Stimulated activated CD4-positive, alpha-beta T cell treated with anti-CD3 and anti-CD28 coated beads, Interleukin-1b, Interleukin-23, amount 100 ng/mL, for 4 hours (primary cell): ENCODE measurements at places on chromosomes 7 and 10.

DNA sequence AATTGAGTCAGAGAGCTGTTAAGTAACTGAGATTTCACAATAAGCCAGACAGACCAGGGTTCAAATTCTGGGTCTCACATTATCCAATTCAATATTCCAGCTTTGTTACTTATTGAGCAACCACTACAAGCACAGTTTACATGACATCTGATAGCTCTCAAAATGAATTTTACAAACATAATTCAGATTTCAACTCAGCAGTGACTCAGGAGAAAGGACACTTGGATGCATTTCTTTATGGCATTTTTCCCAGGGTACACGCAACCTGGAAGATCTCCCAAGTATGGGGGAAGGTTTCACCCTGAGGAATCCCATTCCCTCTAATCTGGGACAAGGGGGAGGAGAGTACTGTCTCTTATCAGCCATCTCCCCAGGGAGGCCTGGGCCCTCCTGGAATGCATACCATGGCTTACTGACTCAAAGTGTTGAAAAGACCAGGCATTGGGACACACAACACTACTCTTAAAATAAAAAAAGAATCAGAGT lies 102.4 kb downstream of the CFTR start:
- no peak for DNase-seq

DNA sequence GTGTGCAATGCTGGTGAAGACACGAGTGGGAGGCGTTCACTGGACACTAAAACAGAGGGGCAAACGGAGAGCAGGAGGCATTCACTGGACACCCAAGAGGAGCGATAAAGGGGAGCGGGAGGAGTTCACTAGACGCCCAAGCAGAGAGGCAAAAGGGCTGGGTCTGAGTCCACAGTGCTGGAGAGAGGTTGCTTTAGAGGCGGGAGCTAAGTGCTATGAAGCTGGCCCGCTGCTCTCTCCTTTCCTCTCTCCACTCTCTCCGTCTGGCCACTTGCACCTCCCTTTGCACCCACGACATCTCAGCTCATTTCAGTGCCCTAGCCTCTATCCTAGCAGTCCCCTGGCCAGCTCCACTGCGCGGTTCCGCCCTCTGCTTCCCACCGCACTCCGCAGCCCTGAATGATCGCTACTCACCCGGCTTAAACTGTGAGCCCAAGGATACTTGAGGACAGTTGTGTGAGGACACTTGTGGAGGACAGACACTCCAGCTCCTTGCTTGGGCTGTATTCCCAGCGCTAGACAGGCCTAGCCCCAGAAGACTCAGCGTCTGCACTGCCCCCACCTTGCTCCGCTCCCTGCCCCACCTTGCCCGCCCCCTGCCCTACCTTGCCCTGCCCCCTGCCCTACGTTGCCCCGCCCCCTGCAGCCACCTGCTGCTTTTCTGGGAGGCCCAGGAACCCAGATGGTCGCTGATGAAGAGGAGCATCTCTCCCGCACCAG lies 78.8 kb upstream of the CPXM2 start:
- no peak for DNase-seq

DNA sequence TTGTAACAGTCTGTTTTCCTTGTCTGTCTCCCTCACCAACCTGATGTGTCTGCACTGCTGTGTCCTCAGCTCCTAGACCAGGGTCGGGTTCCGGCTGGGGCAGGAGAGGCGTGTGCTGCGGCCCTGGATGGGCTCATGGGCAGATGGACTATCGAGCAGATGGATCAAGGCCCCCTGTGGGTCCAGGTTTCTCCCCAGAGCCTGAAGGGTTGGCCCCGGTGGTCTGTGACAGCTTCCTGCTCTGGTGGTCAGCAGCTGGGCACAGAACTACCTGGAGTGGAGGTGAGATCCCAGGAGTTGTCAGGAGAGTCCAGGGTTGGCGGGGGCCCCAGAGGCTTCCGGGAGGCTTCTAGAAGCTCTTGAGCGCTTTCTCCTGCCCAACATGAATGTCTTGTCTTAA lies 75.1 kb downstream of the GRK5 start:
- no peak for DNase-seq

DNA sequence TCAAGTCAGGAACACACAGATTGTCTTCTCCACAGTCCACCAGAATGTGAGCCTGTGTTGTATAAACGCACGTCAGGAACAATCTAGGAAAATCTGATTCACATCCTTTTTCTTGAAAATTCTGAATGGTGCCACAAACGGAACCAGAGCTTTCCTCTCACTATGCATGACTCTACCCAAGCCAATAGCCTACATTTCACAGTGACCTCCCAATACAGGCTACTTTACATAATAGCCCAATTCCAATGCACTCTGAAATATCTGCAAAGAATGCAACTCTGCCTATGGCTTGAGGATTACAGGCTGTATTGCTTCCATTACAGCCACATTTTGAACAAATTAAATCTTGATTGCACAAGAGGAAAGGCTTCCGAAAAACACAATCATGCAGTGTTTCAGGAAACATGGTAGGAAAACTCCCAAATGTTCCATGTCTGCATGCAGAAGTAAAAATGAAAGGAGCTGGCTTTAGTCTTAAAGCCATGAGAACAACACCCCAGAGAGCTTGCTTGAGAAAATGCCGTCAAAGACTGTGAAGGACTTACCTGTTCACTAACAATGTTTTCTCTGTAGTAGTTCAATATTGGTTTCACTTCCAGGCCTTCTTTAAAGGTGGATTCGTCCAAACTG lies 113.9 kb downstream of the ITGA8 start:
- DNase-seq = no peak

GRCh38 chr10:971613-972012 lies 16.6 kb upstream of the GTPBP4 start:
- no peak for DNase-seq

DNA sequence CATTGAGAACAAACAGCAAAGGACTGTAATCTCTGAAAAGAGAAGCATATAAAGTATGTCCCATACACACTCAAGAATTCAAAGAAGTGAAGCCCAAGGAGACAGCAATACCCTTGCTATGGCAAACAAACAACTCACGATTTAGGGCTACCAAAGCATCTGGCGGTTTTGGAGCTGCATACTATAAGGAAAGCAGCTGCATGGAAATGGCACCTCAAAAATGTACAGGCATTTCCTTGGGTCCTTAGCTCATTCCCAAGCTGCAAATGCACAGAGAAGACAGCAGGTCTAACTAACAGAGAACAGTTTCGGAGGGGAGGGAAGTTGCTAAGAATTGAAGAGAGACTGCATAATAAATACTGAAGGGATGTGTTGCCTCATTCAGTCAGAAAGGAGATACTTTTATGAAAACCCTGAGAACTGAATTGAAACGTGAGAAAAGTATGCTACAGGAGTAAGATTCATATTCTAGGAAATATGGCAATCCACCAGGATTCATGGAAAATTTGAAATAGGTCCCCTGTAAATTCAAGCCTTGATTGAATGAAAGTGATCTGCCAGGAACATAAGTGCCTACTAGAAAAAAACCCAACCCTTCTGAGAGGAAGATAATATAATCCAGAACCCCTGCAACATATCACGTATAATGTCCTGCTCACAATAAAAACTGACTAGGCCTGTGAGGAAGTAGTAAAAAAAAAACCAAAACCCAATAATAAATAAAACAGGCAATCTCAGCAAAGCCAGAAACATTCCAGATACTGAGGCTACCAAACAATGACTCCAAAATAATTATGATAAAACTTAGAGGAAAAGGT lies 36.4 kb downstream of the CUBN start:
- no peak for DNase-seq
